ENCODE measurements at places on chromosomes 7 and 10.

DNA sequence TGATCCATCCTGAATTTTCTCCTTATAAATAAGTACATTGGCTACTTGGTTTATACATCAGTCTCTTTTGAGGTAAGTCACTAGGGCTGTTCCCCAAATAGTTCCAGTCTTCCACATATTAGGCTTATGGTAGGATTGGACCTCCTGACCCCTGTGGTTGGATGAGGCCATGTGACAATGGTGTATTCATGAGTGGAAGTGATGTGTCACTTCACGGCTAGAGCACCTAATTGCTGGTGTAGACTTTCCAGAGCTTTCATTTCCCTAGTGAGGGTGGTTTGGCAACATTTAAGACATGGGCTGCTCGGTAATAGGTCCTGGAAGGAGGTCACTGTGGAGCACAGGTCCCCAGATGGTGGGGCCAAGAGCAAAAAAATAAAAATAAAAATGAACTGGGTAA is 141.2 kb upstream of the ABCB5 start:
- DNase-seq, result no peak

DNA sequence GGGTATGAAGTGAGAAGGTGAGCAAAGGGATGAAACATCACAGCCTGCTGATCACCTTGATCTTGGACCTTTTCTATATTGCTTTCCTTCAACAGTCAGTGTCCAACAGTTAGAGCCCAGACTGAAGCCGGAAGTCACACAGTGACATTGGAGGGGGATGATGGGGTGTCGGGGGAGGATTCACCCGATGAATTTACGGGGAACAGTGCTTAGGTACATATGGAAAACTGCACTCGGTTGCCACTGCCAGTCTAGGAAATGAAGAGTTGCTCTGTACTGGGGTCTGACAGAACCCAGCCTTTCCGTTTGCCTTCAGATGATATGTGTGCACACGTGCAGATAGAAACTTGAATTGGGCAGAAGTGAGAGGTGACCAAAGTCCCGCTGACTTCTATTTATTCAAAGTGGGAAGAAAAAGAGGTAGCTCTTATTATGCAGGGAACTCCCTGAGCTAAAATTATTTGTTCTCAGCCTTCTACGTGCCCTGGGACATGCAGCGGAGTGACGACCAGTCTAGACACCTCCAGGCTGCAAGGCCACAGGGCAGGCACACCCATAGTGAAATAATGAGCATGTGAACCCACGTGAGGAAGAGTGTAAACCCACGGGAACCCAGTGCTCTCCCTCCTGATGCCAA is 107.2 kb upstream of the INHBA start:
- DNase-seq, result no peak

- DNase-seq, result peak; percentile 97
These were observed 194.3 kb downstream of the ZMYND11 start for GRCh38 chr10:329361-330099.

- no peak for DNase-seq
These were observed 17.5 kb downstream of the PWWP2B start for GRCh38 chr10:132414402-132415016.

DNA sequence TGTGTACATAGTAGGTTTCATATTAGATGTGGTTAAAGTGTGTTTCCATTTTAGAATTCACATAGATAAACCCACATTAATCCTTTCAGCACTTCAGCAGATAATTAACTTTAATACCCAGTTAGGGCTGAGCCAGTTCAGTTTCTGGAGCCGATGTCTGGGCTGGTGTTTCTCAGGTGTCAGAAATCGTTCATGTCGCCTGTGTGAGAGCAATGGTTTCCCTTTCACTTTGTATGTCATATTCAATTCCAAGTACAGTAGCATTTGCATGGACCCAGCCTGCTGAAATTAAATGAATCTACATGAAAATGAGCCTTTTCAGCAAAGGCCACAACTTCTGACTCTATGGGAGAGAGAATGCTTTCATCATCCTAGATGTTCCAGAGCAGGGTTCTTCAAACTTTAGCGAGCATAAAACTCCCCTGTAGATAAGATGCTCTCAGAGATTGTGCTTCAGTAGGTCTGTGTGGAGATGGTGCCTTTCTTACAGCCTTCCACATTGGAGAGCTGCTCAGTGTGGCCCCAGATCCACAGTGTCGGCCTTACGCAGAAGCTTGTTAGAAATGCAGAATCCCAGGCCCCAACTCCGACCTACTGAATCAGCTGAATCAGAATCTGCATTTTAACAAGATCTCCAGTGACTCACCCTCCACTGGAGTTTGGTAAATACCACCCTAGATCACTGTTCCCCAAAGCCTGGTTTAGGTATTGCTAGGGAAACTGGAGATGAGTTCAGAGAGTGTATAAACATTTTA is 19.6 kb downstream of the WIPF3 start:
- no peak for DNase-seq

DNA sequence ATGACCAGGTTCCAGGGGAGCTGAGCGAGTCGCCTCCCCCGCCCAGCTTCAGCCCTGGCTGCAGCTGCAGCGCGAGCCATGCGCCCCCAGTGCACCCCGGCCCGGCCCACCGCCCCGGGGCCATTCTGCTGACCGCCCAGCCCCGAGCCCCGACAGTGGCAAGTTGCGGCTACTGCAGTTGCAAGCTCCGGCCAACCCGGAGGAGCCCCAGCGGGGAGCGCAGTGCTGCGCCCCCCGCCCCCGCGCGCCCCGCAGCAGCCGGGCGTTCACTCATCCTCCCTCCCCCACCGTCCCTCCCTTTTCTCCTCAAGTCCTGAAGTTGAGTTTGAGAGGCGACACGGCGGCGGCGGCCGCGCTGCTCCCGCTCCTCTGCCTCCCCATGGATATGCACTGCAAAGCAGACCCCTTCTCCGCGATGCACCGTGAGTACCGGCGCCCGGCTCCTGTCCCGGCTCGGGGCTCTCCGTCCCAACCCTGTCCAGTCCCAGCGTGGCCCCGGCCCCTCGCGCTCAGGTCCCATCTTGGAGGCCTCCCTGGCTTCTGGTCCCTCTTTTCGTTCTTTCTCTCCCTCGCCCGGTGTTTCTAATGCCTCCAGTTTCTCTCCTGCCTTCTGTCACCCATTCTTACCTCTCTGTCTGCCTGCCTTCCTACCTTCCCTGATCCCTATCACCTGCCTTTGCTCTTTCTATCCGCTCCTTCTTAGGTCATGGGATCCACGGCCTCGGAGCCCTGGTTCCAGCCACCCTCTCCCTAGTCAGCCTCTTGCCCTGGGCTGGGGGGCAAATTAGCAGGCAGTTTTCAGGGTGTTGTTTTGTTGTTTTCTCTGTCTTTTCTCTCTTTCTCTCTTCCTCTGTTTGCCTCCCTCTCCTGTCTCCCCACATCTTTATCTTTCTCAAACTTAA is 751 bp downstream of the PAX2 start:
- peak; percentile 16 for DNase-seq

DNA sequence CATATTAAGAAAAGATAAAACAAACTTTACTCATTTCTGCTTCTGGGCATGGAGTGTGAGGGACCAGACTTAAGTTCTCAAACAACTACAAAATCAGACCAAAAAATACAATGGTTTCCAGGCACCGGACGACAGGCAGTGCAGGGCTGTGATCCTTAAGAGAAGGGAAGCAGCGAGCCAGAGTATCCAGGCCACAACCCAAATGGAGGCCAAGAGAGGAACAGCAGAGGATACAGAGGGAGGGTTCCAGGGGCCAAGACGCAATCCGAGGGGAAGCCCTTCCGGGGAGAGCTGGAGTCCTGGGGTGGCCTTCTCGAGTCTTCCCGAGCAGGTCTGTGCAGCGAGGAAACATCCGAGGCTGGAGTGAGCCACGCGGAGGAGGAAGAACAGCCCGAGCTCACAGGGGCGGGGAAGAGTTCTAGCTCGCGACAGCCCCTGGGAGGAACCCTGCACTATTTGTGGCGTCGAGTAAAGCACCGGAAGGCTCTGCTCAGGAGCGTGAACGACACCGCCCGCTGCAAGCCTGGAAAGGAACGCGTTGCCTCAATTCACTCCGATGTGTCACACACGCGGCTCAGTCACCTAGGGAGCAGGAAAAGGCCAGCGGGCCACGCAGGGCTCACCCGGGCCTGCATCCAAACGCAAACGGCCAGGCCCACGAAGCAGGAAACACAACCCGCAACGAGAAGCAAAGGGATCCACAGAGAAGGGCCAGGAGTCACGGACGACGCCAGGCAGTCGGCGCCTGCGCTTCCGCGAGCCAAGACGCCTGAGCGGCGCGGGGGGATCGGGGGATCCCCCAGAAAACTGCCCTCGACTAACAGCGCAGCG is 933 bp upstream of the RNF32 start:
- DNase-seq, result no peak

Data from RKO (cell line).